Pancreas (tissue), 10 donors: ENCODE measurements at places on chromosomes 7 and 10.
A peak's percentile ranks its signal among the peaks of the same experiment; 100 is the strongest.

GRCh38 chr7:34457329-34457728 is 200.7 kb upstream of the NPSR1 start:
- H3K4me1 ChIP-seq = no peaks in the 10 kb centered on the region
- no peak overlapping the region for H3K4me3 ChIP-seq
- no peaks in the 10 kb centered on the region for H3K27me3 ChIP-seq
- no peaks in the 10 kb centered on the region for H3K36me3 ChIP-seq
- no peak overlapping the region for H3K27ac ChIP-seq
- DNase-seq = no peak

DNA sequence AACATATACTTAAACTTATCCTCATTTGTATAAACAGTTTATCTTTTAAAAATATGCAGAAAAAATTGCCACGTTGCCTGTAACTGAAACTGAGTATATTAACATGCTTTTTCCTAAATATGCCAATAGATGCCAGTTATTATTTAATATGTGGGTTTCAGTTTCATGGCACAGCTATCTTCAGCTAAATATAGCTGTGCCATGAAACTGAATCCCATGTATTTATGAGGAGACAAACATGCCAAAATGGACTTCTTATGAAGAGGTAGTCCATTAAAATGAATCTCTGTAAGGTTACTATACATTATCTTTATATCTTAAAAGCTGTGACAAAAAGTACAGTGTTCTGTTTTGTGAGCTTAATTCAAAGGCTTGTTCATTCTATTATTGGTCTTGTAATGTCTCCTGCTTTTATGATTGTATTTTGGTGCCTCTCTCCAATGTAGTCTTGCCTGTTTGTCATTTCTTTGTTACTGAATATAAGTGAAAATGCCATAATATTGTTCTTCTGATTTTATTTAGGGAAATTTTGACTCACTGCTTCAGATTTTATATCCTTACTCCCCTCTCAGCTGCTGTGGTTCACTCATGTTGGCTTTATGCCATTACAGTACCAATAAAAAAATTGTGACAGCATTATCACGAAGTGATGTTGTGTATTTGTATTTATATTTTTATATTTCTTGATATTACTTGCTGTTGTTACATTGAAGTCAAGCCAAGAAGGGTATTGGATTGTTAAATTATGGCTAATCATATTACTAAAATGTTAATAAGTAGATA is 34.3 kb upstream of the CACNA2D1 start:
- no peaks in the 10 kb centered on the region for H3K27me3 ChIP-seq
- no peaks in the 10 kb centered on the region for H3K36me3 ChIP-seq
- H3K4me3 ChIP-seq = no peak overlapping the region
- no peaks in the 10 kb centered on the region for H3K4me1 ChIP-seq
- DNase-seq = no peak
- H3K27ac ChIP-seq = no peak overlapping the region

DNA sequence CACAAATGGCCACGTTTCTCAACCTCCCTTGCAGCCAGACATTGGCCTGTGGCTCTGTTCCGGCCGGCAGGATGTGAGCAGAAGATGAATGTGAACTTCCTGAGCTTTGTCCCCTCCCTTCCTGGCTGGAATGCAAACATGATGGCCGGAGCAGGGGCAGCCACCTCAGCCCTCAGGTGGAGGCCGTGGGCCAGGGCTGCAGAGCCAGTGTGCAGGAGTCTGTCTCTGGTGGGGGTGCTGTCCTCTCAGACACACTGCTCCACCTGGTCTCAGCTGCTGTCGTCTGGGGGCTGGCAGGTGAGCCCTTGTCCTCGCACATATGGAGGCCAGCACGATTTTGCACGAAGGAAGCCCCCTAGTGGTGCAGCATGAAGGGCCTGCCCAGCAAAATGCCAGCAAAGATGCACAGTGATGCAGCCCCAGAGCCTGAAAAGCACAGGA is 25.3 kb upstream of the PWWP2B start:
- no peak overlapping the region for H3K4me3 ChIP-seq
- DNase-seq = peak; percentile 53
- no peaks in the 10 kb centered on the region for H3K4me1 ChIP-seq
- no peaks in the 10 kb centered on the region for H3K36me3 ChIP-seq
- no peaks in the 10 kb centered on the region for H3K27me3 ChIP-seq

DNA sequence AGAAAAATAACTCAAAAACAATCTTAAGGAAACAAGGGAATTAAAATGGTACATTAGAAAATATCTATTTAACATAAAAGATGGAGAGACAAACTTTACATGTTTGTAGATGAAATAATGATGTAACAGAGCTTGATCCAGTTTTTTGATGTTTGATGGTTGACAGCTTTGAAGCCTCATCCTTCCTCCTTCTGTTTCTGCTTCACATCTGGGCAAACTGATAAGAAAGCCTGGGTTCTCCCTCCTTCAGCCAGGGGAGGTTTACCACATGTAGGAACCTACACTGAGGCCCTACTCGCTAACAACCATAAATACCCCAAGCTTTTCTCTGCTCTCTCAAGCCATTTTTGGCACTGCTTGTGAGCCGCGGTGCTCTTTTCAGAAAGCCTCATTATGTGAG is 82.8 kb upstream of the ZNF32 start:
- no peaks in the 10 kb centered on the region for H3K27me3 ChIP-seq
- no peak overlapping the region for H3K27ac ChIP-seq
- H3K4me1 ChIP-seq = no peaks in the 10 kb centered on the region
- no peak overlapping the region for H3K4me3 ChIP-seq
- no peaks in the 10 kb centered on the region for H3K36me3 ChIP-seq

- H3K4me3 ChIP-seq = no peak overlapping the region
- H3K27me3 ChIP-seq = no peaks in the 10 kb centered on the region
- H3K4me1 ChIP-seq = peaks cover 4% of the 10 kb centered on the region
- peaks cover 4% of the 10 kb centered on the region for H3K36me3 ChIP-seq
- H3K27ac ChIP-seq = no peak overlapping the region
These were observed 56.7 kb downstream of the BTAF1 start for GRCh38 chr10:91980319-91980718.

GRCh38 chr10:82801289-82801688 is 926.3 kb downstream of the NRG3 start:
- no peak for DNase-seq
- no peaks in the 10 kb centered on the region for H3K27me3 ChIP-seq
- no peaks in the 10 kb centered on the region for H3K4me1 ChIP-seq
- H3K4me3 ChIP-seq = no peak overlapping the region

- no peaks in the 10 kb centered on the region for H3K36me3 ChIP-seq
- H3K27ac ChIP-seq = no peak overlapping the region
- no peak overlapping the region for H3K4me3 ChIP-seq
- no peak for DNase-seq
These were observed 159.1 kb downstream of the GFRA1 start for GRCh38 chr10:116113721-116114501.

DNA sequence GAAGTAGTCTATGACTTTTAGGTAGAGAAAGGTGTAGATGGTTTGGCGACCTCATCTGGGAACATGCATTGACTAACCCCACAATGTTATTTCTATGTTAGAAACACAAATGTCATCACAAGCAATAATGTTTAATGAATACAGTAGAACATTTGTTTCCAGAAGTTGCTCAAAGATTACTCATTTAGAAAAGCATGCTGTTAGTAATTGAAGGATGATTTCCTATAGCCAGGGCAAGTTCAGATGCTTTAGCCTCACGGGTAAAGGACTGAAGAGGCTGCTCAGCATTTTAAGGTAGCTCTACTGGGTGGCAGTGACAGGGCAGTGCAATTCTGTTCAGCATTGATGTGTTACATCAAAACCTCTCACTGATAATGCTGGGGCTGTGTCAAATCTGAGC is 199.3 kb upstream of the FZD1 start:
- DNase-seq = no peak
- no peaks in the 10 kb centered on the region for H3K4me1 ChIP-seq

- H3K4me3 ChIP-seq = no peak overlapping the region
- no peaks in the 10 kb centered on the region for H3K4me1 ChIP-seq
- no peaks in the 10 kb centered on the region for H3K27me3 ChIP-seq
- H3K27ac ChIP-seq = no peak overlapping the region
These were observed 159.3 kb downstream of the TNS3 start for GRCh38 chr7:47422611-47423010.

DNA sequence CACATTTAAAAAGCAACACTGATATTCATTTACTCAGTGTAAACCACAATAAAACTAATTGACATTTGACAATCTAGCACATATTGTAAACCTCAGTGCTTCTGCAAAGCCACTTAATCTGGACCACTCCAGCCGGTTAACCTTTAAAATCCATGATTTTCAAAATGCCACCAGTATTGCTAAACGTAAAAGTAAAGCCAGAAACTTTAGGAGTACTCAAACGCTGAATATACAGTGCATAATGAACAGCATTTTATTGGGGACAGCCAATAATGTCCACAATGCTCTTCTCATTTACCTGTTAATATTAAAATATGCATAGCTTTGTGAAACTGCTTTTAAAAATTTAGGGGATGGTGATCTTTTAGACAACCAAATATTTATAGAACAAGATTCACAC is 10.8 kb downstream of the HNRNPA2B1 start:
- DNase-seq = no peak
- no peaks in the 10 kb centered on the region for H3K27me3 ChIP-seq
- no peak overlapping the region for H3K27ac ChIP-seq

DNA sequence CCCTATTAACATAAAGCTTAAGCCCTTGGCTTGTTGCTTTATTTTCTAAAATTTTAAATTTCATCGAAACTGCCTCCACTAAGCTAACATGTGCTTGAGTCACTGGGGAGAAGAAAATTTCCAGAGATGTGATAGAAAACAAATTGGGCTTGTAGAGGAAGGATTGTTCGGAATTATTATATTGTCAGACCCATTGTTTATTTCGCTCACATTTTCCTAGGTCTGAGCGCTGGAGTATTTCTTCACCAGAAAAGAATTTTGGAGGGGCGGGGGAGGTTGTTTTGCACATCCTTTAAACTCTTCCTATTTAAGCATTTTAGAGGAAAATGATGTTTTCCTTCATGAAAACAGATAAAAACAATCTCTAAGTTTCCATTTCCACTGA is 29.1 kb downstream of the CELF2 start:
- no peak overlapping the region for H3K4me3 ChIP-seq
- no peaks in the 10 kb centered on the region for H3K36me3 ChIP-seq
- no peak overlapping the region for H3K27ac ChIP-seq
- no peaks in the 10 kb centered on the region for H3K4me1 ChIP-seq
- H3K27me3 ChIP-seq = no peaks in the 10 kb centered on the region

DNA sequence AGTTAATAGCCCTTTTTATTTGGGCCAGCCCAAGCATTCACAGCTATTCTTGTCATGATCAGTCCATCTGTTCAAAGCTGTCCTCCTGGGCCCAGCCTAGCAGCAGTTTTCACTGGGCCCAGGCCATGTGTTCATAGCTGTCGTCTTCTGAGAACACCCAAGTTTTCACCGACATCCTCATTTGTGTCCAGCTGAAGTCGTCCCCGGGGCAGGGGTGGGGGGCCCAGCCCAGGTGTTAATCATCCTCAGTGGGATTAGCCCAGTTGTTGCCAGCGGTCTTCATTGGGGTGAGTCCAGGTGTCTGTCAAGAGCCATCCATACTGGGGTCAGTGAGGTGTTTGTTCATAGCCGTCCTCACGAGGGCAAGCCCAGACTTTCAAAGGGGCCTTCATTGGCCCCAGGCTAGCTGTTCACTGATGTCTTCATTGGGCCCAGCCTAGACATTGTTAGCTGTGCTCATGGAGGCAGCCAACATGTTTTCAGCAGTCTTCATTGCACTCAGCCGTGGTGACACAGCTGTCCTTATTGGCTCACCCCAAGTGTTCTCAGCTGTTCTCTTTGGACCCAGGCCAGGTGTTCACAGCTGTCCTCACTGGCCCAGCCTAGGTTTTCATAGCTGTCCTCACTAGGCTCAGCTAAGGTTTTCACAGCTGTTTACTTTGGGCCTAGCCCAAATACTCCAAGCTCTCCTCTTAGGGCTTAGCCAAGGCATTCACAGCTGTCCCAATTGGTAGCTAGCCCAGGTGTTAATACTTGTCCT is 10.0 kb downstream of the FRG2B start:
- DNase-seq = peak; percentile 90
- H3K27me3 ChIP-seq = no peaks in the 10 kb centered on the region
- H3K4me3 ChIP-seq = no peak overlapping the region
- no peaks in the 10 kb centered on the region for H3K36me3 ChIP-seq
- no peaks in the 10 kb centered on the region for H3K4me1 ChIP-seq

DNA sequence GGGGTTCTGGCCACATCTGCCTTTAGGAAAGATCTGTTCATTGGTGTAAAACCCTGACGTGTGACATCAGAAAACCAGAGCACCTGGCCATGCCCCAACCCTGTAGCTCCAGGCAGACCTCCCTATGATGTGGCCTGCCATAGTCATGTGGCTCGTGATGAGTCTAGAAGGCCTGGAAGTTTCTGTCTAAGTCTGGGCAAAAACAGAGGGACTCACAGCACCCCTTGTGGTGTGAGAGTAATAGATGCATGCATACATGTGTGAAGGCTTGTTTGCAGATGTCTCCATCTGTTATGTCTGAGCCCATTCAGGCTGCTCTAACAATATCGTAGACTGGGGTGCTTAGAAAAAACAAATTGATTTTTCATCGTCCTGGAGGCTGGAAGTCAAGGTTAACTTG is 309.3 kb downstream of the PAXIP1 start:
- no peaks in the 10 kb centered on the region for H3K4me1 ChIP-seq
- H3K27ac ChIP-seq = no peak overlapping the region
- DNase-seq = no peak

- peak; percentile 59 for DNase-seq
- peaks cover 16% of the 10 kb centered on the region for H3K27me3 ChIP-seq
- H3K27ac ChIP-seq = no peak overlapping the region
These were observed 14.5 kb downstream of the LBX1 start for GRCh38 chr10:101214446-101215396.

DNA sequence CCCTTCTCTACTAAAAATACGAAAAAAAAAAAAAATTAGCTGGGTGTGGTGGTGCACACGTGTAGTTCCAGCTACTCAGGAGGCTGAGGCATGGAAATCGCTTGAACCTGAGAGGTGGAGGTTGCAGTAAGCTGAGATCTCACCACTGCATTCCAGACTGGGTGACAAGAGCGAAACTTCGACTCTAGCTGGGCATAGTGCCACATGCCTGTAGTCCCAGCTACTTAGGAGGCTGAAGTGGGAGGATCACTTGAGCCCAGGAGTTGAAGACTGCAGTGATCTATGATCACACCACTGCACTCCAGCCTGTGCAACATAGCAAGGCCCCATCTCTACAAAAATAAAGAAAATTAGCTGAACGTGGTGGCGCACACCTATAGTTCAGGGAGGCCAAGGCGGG is 1.2 kb upstream of the SPACDR start:
- no peak for DNase-seq
- no peaks in the 10 kb centered on the region for H3K27me3 ChIP-seq
- H3K36me3 ChIP-seq = no peaks in the 10 kb centered on the region
- H3K4me1 ChIP-seq = peaks cover 5% of the 10 kb centered on the region
- H3K27ac ChIP-seq = peak overlapping the region; percentile 39
